Choroid plexus epithelial cell (primary cell): ENCODE measurements at places on chromosomes 4 and X.

- DNase-seq = peak; percentile 28
Measured at GRCh38 chr4:76457885-76458284, 22.9 kb downstream of the SHROOM3 start.

- no peak for DNase-seq
Measured at GRCh38 chrX:15465347-15465746, 27.8 kb downstream of the PIR start.

DNA sequence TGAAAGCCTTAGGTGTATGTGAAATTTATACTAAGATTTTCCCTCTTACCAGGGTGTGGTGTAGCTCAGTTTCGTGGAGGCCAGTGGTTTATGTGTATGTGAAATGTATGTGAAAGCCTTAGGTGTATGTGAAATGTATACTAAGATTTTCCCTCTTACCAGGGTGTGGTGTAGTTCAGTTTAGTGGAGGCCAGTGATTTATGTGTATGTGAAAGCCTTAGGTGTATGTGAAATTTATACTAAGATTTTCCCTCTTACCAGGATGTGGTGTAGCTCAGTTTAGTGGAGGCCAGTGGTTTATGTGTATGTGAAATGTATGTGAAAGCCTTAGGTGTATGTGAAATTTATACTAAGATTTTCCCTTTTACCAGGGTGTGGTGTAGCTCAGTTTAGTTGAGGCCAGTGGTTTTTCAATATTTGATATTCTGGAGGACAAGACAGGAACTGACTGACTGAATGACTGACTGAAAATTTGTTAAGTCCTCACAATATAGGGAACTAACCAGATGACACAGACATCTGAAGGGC is 143.7 kb downstream of the NEXMIF start:
- DNase-seq = no peak

DNA sequence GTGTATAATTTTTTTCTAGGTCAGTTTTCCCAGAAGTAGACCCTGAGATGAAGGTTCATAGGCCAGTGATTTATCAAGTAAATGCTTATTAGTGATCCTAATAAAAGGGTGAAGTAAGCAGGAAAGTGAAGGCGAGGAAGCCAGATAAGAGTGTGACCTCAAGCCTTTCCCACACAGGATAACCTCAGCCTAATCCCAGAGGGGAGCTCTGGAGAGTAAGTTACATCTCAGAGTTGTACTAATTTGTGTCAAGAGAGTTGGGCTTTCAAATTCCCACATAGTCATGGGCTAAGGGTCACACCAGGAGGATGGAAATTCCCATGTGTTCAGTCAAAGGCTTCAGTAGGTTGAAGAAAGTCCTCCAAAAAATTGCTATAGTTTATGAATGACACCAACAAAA is 191.4 kb downstream of the ADGRA3 start:
- no peak for DNase-seq

DNA sequence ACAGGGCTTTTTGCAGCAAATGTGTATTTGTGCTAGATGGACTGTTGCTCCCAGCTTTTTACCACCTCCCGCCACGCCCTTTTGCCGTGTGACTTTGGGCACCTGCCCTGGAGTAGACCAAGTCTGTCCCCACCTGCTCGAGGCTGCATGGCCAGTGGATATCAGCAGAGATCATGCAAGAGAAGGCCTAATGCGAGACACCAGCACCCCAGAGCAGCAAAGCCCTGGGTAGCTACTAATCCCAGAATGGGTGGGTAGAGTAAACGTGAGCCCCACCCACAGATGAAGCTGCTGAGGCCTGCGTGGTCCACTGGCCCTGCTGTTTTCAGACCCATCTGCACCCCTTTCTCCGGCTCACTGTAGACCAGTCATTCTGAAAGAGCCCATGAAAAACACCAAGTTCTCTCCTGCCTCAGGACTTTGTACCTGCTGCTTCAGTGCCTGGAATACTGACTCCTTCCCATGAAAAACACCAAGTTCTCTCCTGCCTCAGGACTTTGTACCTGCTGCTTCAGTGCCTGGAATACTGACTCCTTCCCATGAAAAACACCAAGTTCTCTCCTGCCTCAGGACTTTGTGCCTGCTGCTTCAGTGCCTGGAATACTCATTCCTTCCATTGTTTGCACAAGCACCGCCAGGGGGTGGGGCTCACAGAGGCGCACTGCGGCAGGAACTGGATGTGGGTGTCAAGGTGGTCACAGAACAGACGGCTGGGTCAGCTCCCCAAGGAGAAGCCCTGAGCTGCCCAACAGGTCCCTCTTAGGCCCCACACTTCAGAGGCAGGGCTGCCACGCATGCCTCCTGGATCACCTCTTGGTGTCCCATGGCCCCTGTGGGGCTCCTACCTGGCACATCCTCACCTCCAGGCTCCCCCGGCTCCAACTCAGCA is 5.1 kb upstream of the TNIP2 start:
- peak; percentile 41 for DNase-seq

DNA sequence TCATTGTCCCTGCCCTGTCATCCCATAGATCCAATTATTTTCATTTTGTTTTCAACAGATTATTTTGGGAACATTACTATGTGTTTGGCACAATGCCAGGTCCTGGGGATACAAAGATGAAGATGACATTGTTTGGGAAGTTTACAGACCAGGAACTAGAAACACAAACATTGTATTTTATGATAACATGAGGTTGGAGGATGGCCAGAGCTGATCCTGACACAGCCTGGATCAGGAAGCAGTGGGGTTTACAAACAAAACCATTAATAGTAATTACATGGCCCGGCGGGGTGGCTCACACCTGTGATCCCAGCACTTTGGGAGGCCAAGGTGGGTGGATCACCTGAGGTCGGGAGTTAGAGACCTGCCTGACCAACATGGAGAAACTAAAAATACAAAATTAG is 29.9 kb downstream of the CLRN2 start:
- DNase-seq = peak; percentile 12

DNA sequence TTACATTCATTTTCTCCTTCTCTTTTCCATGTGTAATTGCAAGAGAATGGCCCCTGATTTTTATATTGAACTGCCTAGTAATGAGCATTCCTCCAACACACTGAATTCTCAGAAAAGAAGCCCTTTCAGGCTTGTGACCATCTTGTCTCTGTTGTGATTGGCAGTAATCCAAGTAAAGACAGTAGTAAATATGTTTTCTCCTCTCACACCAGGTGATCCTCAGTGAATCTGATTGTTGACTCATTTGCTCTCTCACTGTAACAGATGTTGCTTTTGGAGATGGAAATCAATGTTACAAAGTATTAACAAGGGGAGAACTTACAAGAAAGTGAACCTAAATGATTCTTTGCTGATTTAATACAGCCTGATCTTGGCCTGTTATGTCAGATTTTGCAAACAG is 271.0 kb downstream of the AFF2 start:
- peak; percentile 36 for DNase-seq
